ENCODE measurements at places on chromosomes 7 and 10. TPM values are rescaled to one million over a fixed set of nuclear protein-coding genes. Genes with fewer than 3 reads are reported as not detected.
A peak's percentile ranks its signal among the peaks of the same experiment; 100 is the strongest.

DNA sequence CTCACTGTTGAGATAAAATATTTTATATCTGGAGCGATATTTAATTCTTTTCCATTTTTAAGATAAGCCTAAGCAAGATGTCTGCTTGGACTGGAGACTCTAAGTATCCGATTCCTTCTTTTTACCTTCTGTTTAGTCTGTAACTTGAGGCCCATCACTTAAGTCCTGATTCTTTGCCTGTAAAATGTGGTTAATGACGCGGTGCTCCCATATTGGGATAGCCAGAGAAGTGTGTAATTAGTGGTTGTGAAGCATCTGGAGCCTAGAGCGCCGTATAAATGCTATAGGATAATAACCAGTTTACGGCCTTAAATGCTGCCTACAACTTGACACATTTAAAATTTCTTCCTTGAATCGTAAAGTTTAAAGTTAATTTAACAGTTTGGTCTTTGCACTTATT is 132.9 kb downstream of the CHN2 start:
- no peak for DNase-seq

GRCh38 chr7:6155596-6155995 is 116.8 kb downstream of the CYTH3 start:
- DNase-seq = no peak

The HHEX gene
- total RNA-seq = 1.3 TPM

GRCh38 chr7:95421847-95422444 is 12.9 kb downstream of the PON2 start:
- peak; percentile 23 for DNase-seq

DNA sequence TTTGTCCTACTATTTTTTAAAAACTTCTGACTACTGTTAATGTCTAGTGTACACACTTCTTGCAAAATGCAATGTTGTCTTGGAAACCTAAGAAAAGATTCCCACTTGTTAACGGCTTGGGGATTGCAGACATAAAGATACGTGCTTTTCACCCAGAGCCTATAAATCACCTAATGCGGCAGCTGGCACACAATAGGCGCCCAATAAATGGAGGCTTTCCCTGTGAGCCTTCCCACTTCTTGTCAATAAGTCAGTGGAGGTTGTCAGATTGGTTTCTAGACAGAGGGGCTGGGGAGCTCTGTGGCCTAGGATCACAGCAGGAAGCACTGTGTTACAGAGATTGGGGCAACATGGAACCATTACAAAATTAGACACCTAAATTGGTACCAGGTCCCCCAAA is 74.7 kb downstream of the VSTM4 start:
- no peak for DNase-seq

The SCD gene
- 819 TPM for total RNA-seq

The KCNMA1 gene
- 36.7 TPM for total RNA-seq

GRCh38 chr10:96663797-96664196 is 56.5 kb downstream of the PIK3AP1 start:
- DNase-seq = no peak

DNA sequence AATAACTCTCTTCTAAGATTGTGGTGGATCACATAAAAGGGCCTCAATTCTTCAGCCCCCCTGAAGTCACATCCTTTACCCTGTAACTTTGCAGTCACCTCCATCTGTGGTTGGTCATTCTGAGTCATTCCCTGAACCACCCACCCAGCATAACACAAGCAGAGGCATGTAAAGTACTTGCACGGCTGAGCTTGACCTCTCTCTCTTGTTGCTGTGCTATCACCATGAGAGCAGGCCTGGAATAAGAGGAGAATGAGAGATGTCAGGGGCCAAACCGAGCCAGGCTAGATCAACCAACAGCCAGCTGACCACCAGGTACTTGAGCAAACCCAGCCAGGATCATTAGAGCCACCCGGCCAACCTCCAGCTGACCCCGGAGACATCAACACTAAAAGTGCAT is 13.5 kb upstream of the STK17A start:
- DNase-seq = peak; percentile 59

DNA sequence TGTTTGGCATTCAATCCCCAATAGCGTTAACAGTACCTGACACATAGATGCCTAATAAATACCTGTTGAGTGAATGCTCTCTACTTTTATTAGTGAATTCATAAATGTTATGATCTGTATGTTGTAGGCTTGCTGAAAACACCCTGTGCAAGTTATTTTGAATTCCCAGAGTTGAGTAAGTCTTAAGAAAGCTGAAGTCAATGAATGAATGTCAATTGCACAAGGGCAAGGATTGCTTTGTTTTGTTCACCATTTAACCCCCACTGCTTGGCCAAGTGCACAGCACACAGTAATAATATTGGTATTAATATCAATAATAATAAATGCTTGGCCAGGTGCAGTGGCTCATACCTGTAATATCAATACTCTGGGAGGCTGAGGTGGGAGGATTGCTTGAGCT is 10.2 kb downstream of the CPA1 start:
- DNase-seq = peak; percentile 44

The GIMAP2 gene
- 2.6 TPM for total RNA-seq

The NEUROG3 gene
- total RNA-seq = not detected

- no peak for DNase-seq
Observed at GRCh38 chr7:144416341-144416740, 12.8 kb upstream of the NOBOX start.

GRCh38 chr10:3117486-3117885 is 50.1 kb downstream of the PFKP start:
- DNase-seq = no peak

DNA sequence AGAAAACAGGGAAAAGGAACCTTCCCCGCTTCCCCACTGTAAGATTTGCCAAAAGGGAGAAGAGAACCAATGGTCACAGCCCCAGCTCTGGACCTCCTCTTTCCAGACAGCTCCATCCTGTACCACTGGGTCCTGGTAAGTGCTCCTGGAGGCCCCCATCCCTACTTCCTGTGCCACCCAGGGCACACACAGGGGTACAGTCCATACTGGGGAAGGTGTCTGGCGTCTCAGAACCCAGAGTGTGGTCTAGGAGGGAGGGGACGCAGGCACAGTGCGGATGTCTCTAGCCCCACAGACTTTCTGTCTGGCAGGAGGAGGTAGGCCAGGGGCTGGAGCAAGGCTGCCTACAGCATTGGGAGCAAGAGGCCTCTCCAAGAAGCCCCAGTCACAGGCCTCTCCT is 213.3 kb upstream of the IGFBP3 start:
- no peak for DNase-seq

DNA sequence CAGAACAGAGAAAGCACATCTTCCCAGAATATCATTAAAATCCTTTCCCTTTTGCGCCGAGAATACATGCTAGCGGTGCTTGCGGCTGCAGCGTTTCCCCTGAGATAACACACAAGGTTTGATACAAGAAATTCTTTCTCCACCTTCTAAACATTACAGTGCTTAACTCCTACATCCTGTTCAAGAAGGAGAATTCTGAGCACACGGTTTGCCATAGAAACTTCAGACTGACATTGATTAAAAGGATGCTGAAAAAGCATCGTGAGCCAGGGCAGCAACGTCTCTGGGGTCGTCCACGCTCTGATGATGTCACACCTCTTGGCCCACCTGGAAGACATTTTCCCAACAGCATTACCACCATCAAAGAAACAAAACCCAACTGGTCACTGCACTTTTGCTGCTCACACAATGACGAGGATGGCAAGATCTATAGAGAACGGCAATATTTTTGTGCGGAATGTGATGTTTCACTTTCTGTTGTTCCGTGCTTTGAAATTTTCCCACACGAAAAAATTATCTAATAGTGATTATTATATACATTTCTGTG is 27.0 kb upstream of the PRSS1 start:
- no peak for DNase-seq
